ENCODE measurements at places on chromosomes 3 and 15. TPM values are rescaled to one million over a fixed set of nuclear protein-coding genes. Genes with fewer than 3 reads are reported as not detected.

Gene CLSTN2
- under 0.01 TPM for total RNA-seq

Gene BDH1
- total RNA-seq, result 19.9 TPM

Gene IMPG2
- 0.27 TPM for total RNA-seq

Gene TJP1
- under 0.01 TPM for total RNA-seq

Gene RRP9
- total RNA-seq, result 32.3 TPM

Gene CPLX3
- not detected for total RNA-seq

Gene CCR9
- total RNA-seq, result 1.9 TPM

Gene SLC41A3
- 104 TPM for total RNA-seq

Gene PLSCR2
- total RNA-seq, result not detected

GRCh38 chr3:157109267-157110141 is 50.4 kb downstream of the CCNL1 start:
- no peak for DNase-seq

DNA sequence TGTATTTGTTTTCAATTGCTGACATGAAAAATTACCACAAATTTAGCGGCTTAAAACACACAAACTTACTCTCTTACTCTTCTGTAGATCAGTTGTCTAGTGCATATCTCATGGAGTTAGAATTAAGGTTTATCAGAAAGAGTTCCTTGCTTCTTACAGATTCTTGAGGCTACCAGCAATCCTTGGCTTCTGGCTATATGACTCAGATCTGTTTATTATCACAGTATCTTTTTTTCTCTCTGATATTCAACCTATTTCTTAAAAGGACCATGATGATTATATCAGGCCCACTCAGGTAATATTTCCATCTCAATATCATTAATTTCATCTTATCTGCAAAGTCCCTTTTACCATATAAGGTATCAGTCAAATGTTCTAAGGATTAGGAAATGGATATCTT is 263.5 kb upstream of the BCHE start:
- DNase-seq, result no peak

GRCh38 chr3:183370391-183370790 is 58.0 kb downstream of the MCF2L2 start:
- no peak for DNase-seq

GRCh38 chr3:107740992-107741896 is 218.5 kb downstream of the BBX start:
- DNase-seq, result peak; percentile 65

- DNase-seq, result no peak
These were observed 410.3 kb upstream of the TBL1XR1 start for GRCh38 chr3:177607589-177607988.

DNA sequence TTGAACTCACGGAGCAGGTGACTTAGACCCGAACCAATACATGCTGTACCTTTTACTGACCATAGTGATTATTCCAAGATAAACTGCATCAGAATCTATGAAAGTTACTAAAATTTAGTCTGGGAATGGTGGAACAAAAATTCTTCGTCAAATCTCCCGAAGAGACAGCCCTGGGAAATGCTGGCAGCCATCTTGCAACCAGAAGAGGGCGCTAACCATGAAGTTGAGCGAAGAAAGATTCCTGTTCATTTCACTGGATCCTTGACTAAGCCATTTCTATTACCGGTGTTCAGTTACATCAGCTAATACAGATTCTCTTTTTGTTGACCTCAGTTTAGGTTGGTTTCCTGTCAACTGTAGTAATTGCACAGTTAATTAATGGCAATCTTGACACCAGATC is 199.6 kb downstream of the SLC9A9 start:
- DNase-seq, result no peak

- DNase-seq, result no peak
These were observed 178.1 kb downstream of the POTEB3 start for GRCh38 chr15:21261965-21262850.

- DNase-seq, result no peak
These were observed 203.3 kb downstream of the DTWD1 start for GRCh38 chr15:49823987-49824774.

- DNase-seq, result no peak
These were observed 269.5 kb downstream of the SUCLG2 start for GRCh38 chr3:67384760-67385397.

GRCh38 chr3:126181398-126181725 is 976 bp upstream of the ALDH1L1 start:
- DNase-seq, result no peak

DNA sequence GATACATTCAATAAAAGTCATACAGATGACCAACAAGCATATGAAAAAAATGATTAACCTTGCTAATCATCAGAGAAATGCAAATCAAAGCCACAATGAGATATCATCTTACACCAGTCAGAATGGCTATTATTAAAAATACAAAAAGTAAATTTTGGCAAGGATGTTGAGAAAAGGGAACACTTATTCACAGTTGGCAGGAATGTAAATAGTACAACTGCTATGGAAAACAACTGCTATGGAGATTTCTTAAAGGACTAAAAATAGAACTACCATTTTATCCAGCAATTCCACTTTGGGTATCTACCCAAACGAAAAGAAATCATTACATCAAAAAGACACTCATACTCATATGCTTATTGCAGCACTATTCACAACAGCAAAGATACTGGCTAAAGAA is 1121.8 kb downstream of the TBL1XR1 start:
- DNase-seq, result no peak

DNA sequence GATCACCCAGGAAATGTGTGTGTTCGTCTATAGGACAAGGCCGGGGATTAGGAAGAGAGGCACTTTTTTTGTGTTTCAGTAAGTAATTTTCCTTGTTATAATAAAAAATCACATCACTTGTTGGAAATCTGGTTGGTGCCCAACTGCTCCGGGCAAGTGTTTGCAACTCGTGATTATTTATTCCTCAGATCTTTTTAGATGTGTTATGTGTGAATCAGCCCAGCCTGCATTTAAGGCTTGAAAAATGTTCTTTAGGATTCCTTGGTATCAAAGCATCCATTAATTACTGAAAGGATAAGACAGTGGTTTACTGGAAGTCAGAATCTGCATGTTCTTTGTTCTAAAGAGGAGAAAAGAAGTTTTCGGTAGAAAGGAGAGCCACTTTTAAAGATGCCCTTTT is 345.6 kb downstream of the FEZF2 start:
- no peak for DNase-seq

- no peak for DNase-seq
These were observed 42.3 kb upstream of the GLCE start for GRCh38 chr15:69118089-69118488.

- DNase-seq, result no peak
These were observed 2.6 kb downstream of the ITIH4 start for GRCh38 chr3:52827866-52828376.

DNA sequence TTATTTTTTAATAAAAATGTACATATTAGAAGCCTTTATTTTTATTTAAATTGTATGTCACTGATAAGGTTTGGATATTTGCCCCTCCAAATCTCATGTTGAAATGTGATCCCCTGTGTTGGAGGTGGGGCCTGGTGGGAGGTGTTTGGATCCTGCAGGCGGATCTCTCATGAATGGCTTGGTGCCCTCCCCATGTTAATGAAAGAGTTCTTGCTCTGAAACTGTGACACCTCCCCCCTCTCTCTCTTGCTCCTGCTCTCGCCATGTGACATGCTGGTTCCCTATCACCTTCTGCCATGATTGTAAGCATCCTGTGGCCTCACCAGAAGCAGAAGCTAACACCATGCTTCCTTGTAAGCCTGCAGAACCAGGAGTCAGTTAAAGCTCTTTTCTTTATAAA is 13.0 kb downstream of the AGTR1 start:
- no peak for DNase-seq

- no peak for DNase-seq
These were observed 64.0 kb downstream of the PPM1L start for GRCh38 chr3:160820022-160820421.

GRCh38 chr3:13024765-13025065 is 48.5 kb downstream of the IQSEC1 start:
- DNase-seq, result no peak

DNA sequence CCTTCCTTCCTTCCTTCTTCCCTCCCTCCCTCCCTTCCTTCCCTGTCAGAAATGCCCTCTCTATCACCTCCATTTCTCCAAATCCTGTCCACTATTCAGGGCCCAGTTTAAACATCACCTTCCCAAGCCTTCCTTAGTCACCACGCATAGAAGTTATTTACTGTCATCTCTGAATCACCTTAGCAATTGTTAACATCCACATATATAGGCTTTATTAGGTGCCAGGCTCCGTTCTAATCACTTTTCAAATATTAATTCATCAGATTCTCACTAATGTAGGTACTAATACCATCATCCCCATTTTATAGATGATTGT is 1.1 kb upstream of the MAGEF1 start:
- DNase-seq, result no peak

- DNase-seq, result no peak
These were observed 29.9 kb downstream of the ACP3 start for GRCh38 chr3:132346841-132347736.

GRCh38 chr3:151315136-151315535 is 1.5 kb downstream of the GPR87 start:
- DNase-seq, result no peak

DNA sequence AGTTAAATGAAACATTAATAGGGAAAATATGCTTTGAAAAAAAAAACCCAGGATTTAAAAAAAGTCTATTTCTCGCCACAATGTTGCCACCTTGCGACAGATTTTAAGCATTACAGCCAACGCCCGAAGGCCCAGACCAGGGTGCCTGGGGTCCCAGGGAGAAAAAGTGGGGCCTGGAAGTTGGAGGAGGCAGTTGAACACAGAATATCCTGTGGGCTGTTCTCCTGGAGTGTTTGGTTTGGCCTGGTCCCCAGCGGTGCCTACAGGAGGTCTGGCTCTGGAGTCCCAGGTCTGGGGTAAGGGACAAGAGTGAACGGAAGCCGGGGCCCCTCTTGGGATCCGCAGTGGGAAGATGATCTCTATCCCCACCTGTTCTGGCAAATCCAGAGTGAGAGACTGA is 3.4 kb downstream of the RNU6-1 start:
- DNase-seq, result peak; percentile 69

DNA sequence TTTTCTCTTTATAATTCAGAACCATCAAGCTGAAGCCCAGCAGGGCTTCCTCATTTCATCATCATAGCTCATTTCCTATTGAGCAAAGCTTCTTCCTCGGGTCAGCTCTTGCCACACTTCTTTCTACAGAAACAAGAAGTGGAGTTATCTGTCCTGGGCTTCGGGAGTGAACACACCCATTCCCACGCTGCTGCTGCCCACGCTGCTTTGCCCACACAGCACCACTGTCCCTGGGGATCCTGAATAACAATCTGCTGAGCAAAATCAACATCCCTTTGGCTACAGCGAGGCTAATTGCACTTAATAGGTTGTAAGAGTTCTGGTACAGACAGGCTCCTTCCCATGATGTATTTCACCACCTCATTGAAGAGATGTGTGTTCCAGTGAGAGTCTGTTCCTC is 23.7 kb downstream of the CEP19 start:
- peak; percentile 51 for DNase-seq

DNA sequence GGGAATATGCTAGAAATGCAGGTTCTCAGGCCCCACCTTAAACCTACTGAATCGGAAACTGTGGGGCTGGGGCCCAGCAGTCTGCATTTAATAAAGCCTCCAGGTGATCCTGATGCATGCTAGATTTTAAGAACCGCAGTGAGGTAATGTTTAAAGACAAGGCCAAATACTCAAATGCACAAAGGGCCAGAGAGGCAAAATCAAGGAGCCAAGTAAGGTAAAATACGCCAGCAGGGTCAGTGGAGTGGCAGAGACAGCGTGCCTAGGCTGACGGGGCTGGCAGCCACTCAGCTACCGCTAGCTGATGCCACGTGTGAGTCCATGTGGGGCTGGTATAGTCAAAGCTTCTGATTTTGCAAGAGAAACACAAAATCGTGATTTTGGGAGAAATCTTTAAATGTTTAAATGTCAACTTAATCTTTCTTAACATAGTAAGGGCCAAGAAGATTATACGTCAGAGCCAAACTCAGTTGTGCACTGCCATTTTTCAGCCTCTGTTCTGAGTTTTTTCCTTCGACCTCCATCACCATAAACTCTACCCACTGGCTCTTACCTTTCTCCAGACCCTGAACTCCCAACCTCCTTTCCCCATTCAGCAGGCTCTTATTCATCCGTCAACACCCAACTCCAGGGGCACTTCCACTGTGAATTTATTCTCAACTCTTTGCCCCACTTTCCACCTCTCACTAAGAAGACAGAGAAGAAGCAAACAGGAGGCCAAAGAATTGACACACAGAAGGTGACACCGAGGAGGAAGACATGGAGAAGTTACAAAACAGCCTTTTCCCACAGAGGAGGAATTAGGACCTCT is 136.6 kb upstream of the RAD18 start:
- no peak for DNase-seq

DNA sequence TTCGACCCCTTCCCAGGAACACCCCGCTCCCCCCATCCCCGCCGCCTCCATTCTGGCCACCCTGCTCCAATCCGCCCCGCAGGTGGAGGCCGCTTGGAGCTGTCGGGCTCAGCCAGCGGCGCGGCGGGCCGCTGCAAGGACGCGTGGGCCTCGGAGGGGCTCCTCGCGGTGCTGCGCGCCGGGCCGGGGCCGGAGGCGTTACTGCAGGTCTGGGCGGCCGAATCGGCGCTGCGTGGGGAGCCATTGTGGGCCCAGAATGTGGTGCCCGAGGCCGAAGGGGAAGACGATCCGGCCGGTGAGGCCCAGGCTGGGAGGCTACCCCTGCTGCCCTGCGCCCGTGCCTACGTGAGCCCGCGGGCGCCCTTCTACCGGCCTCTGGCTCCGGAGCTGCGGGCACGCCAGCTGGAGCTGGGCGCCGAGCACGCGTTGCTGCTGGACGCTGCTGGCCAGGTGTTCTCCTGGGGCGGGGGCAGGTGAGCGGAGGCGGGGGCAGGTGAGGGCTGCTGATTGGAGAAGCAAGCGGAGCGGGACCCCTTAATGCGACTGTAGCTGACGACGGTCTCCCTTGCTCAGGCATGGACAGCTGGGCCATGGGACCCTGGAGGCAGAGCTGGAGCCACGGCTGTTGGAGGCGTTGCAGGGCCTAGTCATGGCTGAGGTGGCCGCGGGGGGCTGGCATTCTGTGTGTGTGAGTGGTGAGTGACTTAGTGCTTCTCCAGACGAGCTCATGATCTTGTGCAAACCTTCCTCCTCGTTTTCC is 2.5 kb downstream of the RCCD1 start:
- DNase-seq, result no peak

GRCh38 chr3:112638327-112639020 is 2.5 kb downstream of the CCDC80 start:
- no peak for DNase-seq

DNA sequence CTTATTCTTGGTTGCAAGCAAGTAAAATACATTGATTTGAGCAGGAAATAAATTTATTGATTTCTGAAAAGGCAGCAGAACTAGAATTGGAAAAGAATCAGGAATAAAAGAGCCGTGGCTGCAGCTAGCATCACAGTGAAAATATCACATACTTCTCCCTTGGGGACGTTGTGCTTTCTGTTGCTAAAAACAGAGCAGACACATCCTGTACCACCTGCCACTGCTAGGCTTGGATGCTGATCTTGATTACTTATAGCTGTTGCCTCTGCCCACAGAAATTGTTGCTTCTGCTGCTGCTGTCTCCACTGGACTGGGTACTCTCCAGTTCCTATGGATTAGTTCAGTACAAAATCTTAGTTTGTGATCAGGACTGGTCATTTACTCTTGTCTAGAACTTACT is 283.8 kb downstream of the C3orf38 start:
- DNase-seq, result no peak

Measured in hematopoietic multipotent progenitor cell (in vitro differentiated cells).